ENCODE measurements at places on chromosomes 16 and 17. TPM values are rescaled to one million over a fixed set of nuclear protein-coding genes. Genes with fewer than 3 reads are reported as not detected.

DNA sequence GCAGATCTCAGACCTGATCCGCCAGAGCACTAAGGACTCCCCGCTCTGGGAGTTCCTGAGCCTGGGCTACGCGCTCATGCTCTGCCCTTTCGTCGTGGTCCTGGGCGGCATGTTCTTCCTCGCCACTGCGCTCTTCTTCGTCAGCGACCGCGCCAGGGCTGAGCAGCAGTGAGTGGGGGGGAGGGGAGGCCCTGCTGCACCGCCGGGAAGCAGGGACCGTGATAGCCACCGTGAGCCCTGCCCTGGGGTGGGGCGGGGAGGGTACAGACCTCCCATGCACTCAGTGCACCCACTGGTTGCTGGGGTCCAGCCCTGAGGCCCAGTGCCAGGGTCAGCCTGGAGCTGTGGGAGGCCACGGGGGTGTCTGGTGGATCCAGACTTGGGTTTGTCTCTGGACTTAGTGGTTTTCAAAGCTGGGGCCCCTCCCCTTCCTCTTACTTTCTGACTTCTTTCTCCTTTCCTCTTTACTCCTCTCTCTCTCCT lies 18.9 kb downstream of the MYBBP1A start:
- H3K27me3 ChIP-seq = no peaks in the 10 kb centered on the region
- no peaks in the 10 kb centered on the region for H3K4me1 ChIP-seq
- no peak overlapping the region for H3K4me3 ChIP-seq
- H3K27ac ChIP-seq = no peak overlapping the region

DNA sequence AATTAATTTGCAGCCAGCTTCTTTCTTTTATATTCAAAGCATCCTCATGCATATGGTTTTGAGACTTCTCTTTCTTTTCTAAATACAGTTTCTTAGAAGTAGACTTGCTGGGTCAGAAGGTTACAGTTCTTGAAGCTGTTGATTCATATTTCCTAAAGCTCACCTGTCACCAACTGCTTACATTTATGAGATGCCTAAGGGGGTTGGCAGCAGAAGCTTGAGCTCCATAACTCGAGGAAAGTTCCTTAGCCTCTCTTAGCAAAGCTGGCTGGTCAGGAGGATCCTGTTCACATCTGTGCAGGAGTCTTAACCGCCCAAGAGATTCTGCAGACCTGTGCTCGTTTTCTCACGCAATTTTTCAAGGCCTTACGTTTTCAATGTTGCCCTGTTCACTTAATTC lies 218.8 kb downstream of the SNX29 start:
- no peak for DNase-seq
- H3K27ac ChIP-seq = no peak overlapping the region
- H3K36me3 ChIP-seq = no peaks in the 10 kb centered on the region
- H3K4me3 ChIP-seq = no peak overlapping the region
- no peaks in the 10 kb centered on the region for H3K4me1 ChIP-seq
- H3K27me3 ChIP-seq = no peaks in the 10 kb centered on the region

GRCh38 chr17:48593126-48593829 lies at the start of gene HOXB5:
HOXB5 (minus strand) TSS chr17:48593779; CDS start chr17:48593682, 97 bp downstream.
- H3K4me1 ChIP-seq = peaks cover 35% of the 10 kb centered on the region
- no peak for DNase-seq

GRCh38 chr16:3088450-3088849 lies 10.6 kb downstream of the ZSCAN10 start:
- no peak for DNase-seq
- no peaks in the 10 kb centered on the region for H3K27me3 ChIP-seq
- H3K27ac ChIP-seq = no peak overlapping the region
- H3K4me1 ChIP-seq = peaks cover 32% of the 10 kb centered on the region

DNA sequence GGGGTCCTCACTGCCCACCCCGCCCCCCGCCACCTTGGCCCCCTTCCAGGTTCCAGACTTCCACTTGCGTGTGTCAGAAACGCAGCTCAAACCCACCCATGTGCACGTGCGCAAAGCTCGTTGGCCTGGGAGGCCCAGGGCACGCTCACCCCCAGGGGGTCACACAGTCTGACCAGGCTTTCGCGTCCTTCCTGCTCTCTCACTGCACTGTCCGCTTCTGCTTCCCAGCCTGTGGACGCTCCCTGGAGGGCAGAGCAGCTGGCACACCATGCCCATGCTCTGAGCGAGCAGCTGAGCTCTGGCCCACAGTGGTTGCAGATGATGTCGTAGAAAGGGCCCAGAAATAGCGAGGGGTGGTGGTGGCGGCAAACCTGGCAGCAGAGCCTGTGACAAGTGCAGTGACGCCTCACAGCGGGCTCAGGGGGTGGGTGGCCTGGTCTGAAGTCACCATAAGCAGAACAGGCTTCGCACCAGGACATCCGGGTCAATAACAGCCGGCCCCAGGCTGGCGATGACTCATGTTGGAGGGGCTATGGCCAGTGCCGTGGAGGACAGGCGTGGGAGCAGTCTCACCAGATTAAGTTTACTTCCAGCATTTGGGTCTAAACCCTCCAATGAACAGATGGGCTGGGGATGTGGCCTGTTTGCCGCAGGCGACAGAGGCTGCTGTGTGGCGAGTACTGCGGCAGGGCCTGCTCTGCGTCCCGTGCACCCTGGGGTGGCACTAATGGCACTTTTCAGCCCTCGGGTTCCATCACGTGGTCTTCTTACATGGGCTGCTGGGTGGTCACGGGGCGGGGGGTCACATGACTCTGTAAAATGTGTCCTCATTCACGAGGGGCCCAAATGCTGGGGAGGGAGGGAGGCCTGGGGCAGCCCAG lies 49.0 kb downstream of the NT5M start:
- no peaks in the 10 kb centered on the region for H3K4me1 ChIP-seq
- no peak overlapping the region for H3K27ac ChIP-seq
- no peaks in the 10 kb centered on the region for H3K27me3 ChIP-seq
- H3K4me3 ChIP-seq = no peak overlapping the region

- H3K4me3 ChIP-seq = no peak overlapping the region
- DNase-seq = no peak
- no peaks in the 10 kb centered on the region for H3K36me3 ChIP-seq
- H3K27me3 ChIP-seq = no peaks in the 10 kb centered on the region
These were observed 143.3 kb upstream of the ANKFN1 start for GRCh38 chr17:56009795-56010651.

DNA sequence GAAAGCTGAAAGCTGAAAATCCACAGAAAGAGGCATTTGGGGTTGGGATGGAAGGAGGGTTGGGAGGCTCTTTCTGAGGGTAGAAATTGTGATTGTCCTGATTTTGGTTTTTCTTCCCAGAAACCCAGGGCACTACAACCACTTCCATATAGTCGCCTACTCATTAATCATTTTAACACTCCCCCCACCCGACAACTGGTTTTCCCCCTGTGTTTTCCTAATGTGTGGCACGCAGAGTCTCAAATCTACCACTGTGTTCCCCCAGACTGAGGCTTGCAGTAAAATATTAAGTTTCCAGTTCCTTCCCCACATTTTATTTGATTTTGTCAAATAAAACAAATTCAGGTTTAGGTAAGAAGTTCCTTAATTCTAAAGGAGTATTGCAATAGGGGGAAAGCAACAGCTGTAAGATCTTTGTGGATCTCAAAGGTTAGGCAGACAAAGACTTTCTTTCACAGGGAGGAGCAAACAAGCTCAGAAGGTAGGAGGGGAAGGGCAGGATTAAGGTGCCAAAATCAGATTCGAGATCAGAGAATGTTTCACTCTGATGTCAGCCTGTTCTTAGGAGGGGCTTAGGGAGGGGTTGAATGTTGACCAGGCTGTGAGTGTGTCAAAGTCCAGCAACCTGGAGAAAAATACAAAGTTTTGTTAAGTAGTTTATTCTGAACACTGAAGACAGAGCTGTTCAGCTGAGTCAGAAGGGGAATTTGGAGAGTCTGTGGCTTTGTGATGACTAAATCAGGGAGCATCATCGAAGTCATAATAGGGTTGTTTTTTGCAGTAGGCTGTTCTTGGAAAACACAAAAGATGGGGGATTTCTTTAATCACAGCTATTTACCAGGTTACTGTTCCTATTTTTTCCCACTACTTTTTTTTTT lies 3.6 kb downstream of the ZNF267 start:
- H3K27ac ChIP-seq = peak overlapping the region; percentile 36
- H3K27me3 ChIP-seq = no peaks in the 10 kb centered on the region
- peaks cover 83% of the 10 kb centered on the region for H3K4me1 ChIP-seq
- peaks cover 6% of the 10 kb centered on the region for H3K36me3 ChIP-seq

DNA sequence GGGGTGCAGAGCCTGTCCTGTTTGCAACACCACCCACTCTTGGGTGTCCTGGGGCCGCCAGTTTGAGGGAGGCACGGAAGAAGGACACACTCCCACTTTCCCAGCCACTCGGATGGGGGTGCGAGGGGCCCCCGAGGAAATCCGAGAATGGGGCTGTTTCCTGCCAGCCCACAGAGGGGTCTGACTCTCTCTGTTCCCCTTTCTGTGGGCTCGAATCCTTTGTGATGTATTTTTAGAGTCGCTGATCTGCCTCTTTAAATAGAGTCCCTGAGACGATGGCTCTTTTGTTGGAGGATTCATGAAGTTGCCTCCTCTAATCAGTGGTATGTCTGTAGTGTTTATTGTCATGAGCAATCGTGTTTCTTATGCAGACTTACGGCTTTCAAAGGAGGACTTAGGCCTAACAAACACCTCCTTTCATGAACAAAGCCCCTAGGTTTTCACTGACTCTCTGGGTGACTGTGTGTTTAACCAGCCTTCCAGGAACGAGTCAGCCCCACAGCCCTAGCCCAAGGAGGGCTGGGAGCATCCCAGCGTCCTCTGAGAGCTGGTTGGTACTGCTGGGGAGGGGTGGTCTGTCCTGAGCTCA lies 29.1 kb downstream of the CIBAR2 start:
- peaks cover 3% of the 10 kb centered on the region for H3K4me1 ChIP-seq
- H3K36me3 ChIP-seq = no peaks in the 10 kb centered on the region
- DNase-seq = no peak
- H3K4me3 ChIP-seq = no peak overlapping the region
- H3K27me3 ChIP-seq = no peaks in the 10 kb centered on the region

DNA sequence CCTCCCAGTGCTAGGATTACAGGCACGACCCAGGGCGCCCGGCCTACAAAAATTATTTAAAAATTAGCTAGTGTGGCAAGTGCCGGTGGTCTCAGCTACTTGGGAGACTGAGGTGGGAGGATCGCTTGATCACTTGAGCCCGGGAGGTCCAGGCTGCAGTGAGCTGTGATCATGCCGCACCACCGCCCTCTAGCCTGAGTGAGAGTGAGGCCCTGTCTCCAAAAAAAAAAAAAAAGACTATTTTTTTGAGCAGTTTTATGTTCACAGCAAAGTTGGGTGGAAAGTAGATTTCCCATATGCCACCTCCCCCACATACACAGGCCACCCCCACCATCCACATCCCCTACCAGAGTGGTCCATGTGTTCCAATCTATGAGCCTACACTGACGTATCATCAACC lies 84.9 kb downstream of the MGAT5B start:
- H3K4me3 ChIP-seq = no peak overlapping the region
- H3K36me3 ChIP-seq = no peaks in the 10 kb centered on the region
- DNase-seq = no peak
- no peak overlapping the region for H3K27ac ChIP-seq
- no peaks in the 10 kb centered on the region for H3K4me1 ChIP-seq

DNA sequence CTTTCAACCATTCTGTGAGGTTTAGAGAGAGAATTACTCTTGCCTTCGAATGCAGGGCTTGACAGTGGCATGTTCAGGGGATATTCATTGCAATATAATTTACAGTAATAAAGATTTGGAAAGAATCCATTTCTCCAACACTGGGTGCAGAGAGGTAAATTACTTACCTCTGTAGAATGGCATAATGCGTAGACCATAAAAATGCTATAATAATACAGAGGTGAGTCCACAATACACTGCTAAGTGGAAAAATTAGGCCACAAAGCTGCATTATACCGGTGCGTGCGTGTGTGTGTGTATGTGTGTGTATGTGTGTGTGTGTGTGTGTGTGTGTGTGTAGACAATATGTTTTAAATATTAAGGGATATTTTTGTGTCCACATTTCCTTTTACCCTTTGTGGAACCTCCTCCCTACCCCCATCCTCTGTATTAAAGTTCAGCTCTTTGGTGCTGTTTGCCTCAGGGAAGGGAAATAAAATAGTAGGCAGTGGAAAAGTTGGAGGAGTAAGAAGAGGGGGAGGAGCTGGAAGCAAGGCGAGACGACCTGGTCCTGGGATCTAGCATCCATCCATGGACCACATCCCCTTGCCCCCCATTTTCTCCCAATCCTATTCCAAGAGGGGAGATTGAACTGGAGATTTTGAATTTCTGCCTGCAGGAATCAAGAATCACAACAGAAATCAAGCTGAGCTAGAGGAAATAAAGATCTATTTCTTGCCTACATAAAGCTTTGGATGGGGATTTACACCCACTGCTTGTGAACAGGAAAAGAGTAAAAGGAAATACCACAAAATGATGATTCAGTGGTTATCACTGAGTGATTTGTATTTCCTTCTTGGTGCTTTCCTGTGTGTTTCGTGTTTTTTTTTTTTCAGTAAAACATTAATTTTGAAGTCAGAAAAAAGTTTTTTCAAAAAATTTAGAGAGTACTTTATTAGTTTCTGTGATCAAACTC lies 124.8 kb downstream of the RGS9 start:
- peaks cover 20% of the 10 kb centered on the region for H3K4me1 ChIP-seq
- H3K36me3 ChIP-seq = no peaks in the 10 kb centered on the region
- H3K4me3 ChIP-seq = no peak overlapping the region

DNA sequence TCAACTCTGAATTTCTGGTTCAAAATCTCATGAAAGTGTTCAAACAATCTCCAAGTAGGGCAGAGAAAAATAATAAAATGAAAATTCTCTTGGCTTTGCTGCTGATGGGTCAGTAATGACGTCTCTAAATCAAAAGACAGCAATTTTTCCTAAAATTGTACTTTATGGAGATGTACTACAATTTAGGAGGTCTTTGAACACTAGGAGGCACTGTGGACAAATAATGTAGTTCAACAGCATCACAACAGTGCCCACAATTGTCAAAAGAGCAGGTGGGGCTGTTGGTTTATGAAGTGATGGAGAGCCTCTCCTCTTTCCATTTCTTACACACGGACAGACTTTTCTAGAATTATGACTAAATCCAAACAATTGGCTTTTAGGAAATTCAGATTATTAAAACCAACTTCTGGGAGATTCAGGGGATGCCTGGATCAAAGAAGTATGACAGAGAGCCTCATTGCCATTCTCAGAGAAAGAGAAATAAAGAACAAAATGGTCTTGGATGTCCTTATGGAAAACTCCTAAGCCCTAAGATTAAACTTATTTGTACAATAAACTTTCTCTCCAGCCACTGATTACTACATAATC lies 23.8 kb downstream of the EZH1 start:
- H3K36me3 ChIP-seq = peaks cover 59% of the 10 kb centered on the region
- H3K27ac ChIP-seq = no peak overlapping the region
- no peaks in the 10 kb centered on the region for H3K4me1 ChIP-seq
- DNase-seq = no peak
- H3K27me3 ChIP-seq = no peaks in the 10 kb centered on the region

DNA sequence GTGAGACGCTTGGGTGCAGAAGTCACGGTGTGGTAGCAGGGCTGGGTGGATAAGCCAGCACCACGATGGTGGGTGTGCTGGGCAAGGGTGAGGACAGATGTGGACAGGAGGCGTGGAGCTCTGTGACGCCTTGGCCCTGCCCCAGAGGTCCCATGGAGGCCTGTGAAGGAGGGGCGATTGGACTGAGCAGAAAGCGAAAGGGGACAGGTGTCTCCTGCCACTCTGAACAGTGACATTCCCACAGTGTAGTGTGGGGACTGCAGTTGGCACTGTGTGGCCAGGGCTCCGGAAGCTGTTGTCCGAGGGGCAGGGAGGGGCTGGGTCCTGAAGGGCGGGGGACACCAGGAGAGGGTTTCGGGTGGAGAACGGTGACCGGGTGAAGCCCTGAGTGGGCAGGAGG lies 7.3 kb downstream of the TBC1D24 start:
- no peaks in the 10 kb centered on the region for H3K36me3 ChIP-seq
- no peak overlapping the region for H3K4me3 ChIP-seq

GRCh38 chr17:28946239-28946638 lies 5.1 kb downstream of the PHF12 start:
- H3K4me1 ChIP-seq = peaks cover 66% of the 10 kb centered on the region
- no peaks in the 10 kb centered on the region for H3K27me3 ChIP-seq
- H3K27ac ChIP-seq = no peak overlapping the region
- no peak for DNase-seq
- peaks cover 3% of the 10 kb centered on the region for H3K36me3 ChIP-seq

ZNF287 gene
- total RNA-seq = 8.9 TPM

MARVELD3 gene
- not detected for total RNA-seq

NPIPA3 gene
- total RNA-seq = 0.69 TPM

AANAT gene
- total RNA-seq = not detected

Data from CD8-positive, alpha-beta memory T cell (primary cell).